ENCODE measurements at places on chromosomes 1 and 21. TPM values are rescaled to one million over a fixed set of nuclear protein-coding genes. Genes with fewer than 3 reads are reported as not detected.
A peak's percentile ranks its signal among the peaks of the same experiment; 100 is the strongest.

DNA sequence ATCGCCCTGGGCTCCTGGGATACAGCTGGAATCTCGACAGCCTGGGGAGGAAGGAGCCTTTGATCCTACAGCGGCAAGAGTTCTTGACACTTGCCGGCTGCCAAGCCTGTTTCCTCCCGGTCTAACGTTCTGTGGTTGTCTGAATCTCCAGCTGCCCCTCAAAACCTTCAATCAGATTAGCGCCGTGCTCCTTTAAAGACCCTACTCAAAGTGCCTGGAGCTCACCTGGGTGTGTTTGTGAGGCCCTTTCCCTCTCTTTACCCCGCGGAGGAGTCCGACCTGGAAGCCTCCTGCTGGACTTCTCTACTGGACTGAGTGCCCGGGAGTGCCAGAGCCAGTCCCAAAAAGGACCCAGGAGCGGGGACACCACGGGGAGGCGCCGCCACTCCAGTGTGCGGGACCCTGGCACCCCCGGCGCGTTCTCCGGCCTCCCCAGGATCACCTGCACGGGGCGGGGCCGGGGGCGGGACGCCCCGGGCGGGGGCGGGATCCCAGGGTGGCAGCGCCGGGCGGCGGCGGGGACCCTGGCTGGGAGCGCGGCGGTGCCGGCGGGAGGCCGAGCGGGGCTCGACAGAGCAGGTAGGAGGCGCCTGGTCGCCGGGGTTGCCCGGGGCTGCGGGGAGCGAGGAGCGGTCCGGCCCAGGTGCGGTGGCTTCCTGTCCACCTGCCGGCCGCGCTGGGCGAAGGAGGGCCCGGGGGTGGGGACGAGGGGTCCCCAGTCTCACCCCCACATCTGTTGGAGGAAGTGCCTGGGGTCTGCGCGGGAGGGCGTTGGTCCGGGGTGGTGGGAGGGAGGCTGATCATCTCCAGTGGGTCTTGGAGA lies at the start of gene NCMAP:
NCMAP (plus strand) TSS at position 497 of the 823 bp plus-strand sequence. CDS start 39,344 bp downstream, outside the sequence.
- DNase-seq = peak; percentile 66

GRCh38 chr1:39657923-39658485 lies 13.9 kb downstream of the NT5C1A start:
- peak; percentile 74 for DNase-seq

GRCh38 chr1:108200687-108201051 lies 526 bp upstream of the SLC25A24 start:
- no peak for DNase-seq

- DNase-seq = no peak
These were observed 3.9 kb downstream of the JTB start for GRCh38 chr1:153973525-153973924.

GRCh38 chr1:183070923-183071618 lies 47.9 kb downstream of the LAMC1 start:
- no peak for DNase-seq

GRCh38 chr1:163980394-163980793 lies 578.6 kb upstream of the PBX1 start:
- no peak for DNase-seq

Gene MYCL
- 17.2 TPM for total RNA-seq

Gene B3GALT6
- total RNA-seq = 9.0 TPM

Gene FAM163A
- total RNA-seq = 0.31 TPM

Gene NIT1
- total RNA-seq = 62.8 TPM

Gene TTLL7
- 21.0 TPM for total RNA-seq

Measured in mucosa of descending colon (tissue), 3 donors.